ENCODE measurements at places on chromosomes 11 and 22.

GRCh38 chr11:45692808-45693453 is 27.5 kb upstream of the CHST1 start:
- no peak for DNase-seq

GRCh38 chr11:71267807-71268421 is 15.5 kb upstream of the SHANK2 start:
- DNase-seq = no peak

GRCh38 chr22:36344106-36344827 is 43.5 kb downstream of the MYH9 start:
- DNase-seq = no peak

DNA sequence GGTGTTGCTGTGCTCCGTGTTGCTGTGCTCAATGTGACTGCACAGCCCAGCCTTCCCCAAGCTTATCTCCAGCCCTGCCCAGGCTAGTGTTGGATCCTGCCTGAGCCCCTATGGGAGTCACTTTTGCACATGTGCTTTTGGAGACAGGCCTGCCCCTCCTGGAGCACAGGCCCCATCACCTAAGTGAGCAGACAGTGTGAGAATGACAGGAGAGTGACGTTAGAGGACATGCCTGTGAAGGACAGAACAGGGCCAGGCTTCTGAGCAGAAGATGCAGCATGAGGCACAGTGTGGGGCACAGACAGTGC is 36.6 kb upstream of the SUSD2 start:
- DNase-seq = no peak

GRCh38 chr11:60836866-60837515 is 4.9 kb upstream of the CCDC86 start:
- no peak for DNase-seq

DNA sequence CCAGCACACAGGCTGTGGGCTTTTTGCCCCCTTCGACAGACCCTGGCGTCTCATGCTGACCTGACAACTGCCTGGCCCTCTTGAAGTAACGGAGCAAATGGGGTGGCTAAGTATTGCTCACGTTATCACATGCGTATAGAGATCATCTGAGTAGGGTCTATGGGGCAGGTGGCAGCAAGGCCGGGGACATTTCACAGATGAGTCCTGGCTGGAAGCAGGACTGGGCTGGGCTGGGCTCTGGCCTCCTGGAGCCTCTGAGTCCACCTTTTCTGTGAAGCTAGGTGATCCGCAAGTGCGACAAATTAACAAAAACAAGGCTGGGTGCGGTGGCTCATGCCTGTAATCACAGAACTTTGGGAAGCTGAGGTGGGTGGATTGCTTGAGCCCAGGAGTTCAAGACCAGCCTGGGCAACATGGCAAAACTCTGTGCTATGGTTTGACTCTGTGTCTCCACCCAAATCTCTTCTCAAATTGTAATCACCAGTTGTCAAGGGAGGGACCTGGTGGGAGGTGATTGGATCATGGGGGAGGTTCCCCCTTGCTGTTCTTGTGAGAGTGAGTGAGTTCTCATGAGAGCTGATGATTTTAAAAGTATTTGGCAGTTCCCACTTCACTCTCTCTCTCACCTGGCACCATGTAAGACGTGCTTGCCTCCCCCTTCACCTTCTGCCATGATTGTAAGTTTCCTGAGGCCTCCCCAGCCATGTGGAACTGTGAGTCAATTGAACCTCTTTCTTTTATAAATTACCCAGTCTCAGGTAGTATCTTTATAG is 122.0 kb downstream of the MPPED1 start:
- no peak for DNase-seq

- DNase-seq = peak; percentile 85
These were observed 40.2 kb upstream of the CELSR1 start for GRCh38 chr22:46577368-46578249.

DNA sequence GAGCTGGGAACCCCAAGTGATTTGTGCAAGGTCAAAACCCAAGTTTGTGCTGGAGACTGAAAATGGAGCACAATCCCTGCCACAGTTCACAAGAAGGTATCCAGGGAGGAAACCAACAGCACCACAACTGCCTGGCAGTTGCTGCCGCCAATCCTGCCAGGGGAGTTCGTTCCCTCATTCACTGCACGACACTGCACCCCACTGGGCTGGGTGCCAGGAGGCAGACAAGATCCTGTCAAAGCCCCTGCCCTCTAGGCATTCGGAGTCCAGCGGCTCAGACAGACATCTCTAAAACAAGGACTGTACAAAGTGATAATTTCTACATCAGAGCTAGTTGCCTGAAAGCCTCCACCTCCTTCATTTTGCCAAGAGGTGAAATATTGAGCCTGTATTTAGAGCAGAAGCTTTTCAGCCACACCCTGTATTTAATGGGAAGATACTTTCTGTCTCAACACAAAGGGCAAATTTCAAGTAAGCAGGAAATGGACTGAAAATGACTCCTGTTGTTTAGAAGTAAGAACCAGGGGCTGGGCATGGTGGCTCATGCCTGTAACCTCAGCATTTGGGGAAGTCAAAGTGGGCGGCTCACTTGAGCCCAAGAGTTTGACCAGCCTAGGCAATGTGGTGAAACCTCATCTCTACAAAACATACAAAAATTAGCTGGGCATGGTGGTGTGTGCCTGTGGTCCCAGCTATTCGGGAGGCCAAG is 277.4 kb upstream of the NARS2 start:
- DNase-seq = no peak

GRCh38 chr11:44977493-44977984 is 26.9 kb upstream of the TP53I11 start:
- DNase-seq = peak; percentile 52

DNA sequence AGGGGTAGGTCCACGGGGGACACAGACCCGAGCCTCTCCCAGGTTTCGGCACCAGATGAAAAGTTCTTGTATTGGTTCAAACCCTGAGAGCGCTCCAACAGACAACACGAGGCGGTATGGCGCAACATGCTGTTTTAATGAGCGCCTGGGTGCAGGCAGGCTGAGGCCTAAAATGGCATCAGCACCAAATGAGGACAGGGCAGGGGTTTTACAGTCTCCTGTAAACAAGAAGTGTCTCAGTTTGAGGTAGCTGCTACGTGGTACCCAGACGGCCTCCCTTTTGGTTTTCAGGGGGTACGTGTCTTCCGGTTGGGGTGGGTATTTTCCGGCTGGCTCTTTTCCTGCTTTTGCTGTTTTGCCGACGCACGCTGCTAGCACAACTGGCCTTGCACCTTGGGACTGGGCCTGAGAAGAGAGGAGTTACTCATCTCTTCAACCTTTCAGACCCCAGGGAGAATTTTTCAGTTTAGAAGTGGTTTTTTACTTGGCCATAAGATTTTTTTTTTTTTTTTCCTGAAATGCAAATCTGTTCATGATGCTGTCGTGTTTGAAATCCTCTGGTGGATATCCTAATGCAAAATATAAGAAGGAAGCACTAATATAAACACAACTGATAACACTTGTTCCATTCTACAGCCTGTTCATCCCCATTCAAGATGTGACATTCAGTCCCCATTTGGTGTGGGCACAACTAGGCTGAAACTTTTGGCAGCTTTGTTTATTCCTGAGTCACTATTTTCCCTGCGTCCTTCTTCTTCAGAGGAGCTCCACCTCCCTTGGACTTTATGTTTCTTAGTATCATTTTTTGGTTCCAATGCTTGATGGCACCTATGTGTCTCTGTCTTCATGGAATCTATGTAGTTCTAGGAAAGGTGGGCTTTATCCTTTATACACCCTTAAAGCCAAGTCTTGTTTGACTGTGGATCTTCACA is 6.5 kb downstream of the PPFIBP2 start:
- DNase-seq = no peak

- DNase-seq = no peak
These were observed 17.9 kb upstream of the ADA2 start for GRCh38 chr22:17237038-17237668.

GRCh38 chr11:131691181-131692041 is 321.0 kb downstream of the NTM start:
- DNase-seq = peak; percentile 90

GRCh38 chr11:33533386-33534052 is 167.1 kb downstream of the C11orf91 start:
- DNase-seq = no peak

DNA sequence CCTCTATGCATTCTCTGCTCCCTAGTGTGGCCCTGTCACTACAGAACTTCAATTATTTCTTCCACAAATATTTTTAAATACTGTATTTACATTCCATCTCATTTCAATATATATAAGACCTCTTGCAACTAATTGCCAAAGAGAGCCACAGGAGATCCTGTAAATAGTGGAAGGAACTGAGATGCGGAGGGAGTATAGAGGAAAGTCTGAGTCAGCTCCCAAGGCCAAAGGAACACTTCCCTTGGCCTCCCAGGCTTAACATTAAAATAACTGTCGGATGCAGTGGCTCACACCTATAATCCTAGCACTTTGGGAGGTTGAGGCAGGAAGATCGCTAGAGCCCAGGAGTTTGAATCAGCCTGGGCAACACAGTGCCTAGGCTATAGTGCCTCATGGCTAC is 31.2 kb downstream of the RBFOX2 start:
- DNase-seq = no peak

DNA sequence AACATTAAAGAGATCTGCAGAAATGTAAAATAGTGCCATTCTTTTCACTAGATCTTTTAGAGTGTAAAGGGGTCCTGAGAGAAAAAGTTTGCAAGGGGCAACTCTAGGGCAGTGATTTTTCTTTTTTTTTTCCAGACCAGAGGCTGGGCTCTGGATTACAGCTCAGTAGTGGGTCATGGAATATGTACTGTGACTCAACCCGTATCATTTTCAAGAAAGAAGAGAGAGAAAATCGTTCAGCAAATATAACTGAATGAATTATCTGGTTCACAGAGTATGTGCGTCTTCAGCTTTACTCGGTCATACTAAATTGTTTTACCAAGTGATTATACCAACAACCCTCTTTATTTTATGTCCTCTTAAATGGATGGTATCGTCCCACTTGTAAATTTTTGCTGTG is 3.8 kb downstream of the CEP57 start:
- no peak for DNase-seq

GRCh38 chr11:47552056-47552565 is 821 bp downstream of the CELF1 start:
- DNase-seq = no peak

DNA sequence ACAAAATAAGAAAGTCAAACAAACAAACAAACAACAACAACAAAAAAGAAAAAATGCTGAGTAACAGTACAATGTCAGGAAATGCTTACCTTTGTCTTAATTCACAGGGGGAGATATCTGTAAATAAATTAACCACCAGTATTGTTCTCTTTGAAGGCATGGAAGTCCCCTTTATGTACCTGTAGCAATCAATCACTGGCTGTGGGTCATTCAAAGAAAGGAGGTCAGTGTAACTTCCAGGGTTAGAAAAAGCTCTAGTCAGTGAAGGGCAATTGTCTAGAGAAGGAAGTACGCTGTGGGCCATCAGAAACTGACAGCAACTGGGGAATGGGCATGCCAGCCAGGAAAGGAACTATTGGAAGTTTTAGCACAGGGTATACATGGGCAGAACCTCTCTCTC is 121.5 kb upstream of the LUZP2 start:
- no peak for DNase-seq

DNA sequence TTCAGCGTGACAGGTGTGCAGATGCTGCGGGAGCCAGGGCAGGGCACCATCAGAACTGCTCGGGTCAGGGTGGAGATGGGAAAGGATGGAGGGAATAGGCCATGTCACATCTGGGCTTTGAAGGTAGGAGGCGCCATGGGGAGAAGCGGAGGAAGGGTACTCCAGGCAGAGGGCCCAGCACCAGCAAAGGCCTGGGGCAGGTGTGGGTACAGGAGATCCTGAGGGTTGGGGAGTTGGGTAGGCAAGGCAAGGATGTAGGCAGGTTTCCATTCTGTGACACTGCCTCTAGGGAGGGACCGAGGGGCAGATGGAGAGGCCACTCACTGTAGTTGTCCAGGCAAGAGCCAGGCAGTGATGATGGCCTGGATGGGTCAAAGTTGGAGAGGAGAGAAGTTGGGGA is 8.5 kb downstream of the EMID1 start:
- no peak for DNase-seq

GRCh38 chr11:1342946-1343345 is 33.5 kb upstream of the TOLLIP start:
- DNase-seq = no peak

DNA sequence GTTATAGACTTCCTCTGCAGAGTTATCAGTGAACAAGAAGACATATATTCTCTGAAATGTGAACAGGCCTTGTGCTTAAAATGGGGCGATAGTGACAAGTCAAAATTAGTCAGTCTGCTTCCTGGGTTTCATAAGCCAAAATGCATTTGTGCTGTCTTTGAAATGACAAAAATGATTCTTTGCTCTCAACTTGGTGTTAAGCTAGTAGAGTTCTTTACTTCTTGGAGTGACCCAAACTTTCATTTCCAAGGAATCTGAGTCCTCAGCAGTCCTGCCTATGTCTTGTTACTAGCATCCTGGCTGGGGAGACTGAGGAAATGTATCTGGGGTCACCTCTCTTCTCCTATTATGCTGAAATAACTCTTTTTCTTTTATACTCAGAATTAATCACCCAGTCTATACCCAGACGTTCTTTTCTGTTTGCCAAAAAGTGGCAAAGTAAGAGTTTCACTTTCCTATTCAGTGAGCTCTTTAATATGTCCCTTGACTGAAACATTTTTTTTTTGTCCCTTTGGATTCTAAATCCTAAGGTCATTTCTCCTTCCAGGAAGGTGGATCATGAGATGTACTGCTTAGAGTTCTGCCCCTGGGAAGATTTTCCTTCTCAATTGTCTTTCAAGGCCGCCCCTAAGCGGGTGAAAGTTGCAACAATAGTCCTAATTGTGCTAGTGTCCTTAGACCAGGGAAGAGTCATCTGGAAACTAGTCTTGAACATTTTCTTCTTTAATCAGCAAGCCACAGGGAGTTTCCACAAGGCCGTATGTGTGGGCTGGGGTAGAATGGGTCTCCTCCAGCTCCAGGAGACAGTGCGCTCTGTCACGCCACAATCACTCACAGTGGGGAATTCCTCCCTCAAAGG is 53.0 kb upstream of the RDX start:
- DNase-seq = no peak

GRCh38 chr11:77789731-77790476 is 30.6 kb downstream of the RSF1 start:
- no peak for DNase-seq

- no peak for DNase-seq
These were observed 47.1 kb upstream of the UCP3 start for GRCh38 chr11:74055938-74056337.

- no peak for DNase-seq
These were observed 28.2 kb downstream of the DKK3 start for GRCh38 chr11:11980200-11980599.

DNA sequence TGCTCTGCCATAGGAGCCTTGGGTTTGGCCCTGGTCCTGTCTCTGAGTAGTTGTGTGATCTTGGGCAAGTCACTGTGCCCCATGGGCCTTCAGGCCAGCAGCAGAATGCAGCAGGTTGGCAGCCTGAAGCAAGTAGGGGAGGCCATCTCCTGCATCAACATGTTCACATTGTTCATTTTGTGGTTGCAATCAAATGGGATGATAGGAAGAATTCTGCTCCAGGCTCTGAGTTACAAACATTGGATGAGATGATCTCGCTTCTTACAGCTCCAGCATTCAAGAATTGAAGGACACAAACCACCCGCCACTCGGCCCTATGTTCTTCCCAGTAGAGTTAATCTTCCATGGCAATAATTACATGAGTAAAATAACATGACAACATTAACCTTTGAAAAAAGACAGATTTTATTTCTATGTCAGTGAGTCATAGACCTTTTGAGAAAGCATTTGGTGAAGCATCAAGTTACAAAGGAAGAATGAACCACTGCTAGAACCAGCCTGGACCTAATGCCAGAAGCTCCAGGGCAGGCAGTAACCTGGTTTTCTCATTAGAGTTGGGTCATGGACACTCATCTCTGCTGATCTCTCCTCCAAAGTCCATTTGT is 308.3 kb upstream of the NCAM1 start:
- no peak for DNase-seq

- no peak for DNase-seq
These were observed 29.7 kb downstream of the FAM83F start for GRCh38 chr22:40024201-40025061.
